Right forelimb (tissue), 1 donor: ENCODE measurements at places on chromosomes 2 and 18.
A peak's percentile ranks its signal among the peaks of the same experiment; 100 is the strongest.

GRCh38 chr2:196801674-196802261, 2.3 kb upstream of the GTF3C3 start:
- no peak for DNase-seq

DNA sequence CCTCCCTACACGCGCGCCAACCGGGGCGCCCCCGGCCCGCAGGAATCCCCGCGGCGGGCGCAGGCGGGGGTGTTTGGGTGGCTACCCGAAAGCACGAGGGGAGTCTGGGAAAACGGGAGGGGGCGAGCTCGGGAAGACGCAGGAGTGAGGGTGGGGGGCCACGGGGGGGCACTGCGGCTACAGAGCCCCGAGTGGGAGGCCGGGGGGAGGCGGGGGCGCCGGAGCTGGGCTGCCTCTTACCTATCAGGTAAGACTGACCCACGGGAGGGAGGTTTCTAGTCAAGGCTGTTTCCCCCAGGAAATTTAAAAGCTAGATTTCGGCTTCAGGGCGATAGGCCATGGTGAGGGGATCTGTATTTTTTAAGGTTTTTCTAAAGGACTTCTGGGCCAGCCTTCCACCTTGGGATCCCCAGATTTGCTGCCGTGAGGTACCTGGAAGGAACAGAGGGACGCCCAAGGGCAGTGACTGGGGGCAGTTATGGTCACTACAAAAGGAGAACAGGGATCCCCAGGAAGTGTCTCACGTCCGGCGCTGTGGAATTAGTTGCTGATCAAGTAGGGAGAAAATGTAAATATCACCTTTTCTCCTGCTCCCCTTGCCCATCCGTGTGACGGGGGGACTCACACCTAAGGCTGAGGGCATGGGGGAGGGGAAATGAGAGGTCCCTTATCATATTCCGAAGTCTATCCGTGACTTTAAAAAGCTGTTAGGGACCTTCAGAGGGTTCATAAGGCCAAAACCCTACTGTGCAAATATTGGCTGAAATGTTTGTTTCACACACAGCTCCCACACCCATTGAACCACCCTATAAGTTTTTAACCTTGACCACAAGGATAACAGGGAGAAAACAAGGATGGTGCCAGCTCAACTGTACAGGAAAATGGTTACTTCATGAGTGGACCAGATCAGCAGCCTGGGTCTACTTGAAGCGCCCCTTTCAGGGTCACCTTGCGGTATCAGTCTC, 638 bp upstream of the IRS1 start:
- DNase-seq: no peak

DNA sequence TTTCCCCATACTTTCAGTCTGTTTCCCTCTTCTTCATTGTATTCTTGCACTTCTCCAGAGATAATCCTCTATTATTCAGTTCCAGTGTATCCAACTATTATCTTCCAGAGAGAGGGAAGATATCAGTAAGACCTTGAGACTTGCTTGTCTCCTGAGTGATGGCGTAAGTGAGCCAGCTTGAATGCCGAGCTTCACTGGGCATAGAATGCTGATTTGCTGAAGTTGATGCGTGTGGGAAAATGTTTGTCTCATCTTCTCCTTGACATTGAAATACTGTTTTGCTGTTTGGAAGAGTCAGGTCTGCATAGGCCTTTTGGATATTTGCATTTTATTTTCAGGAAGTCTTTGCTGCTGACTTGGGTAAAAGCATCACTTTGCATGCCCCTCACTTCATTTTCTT, 41.1 kb upstream of the MGAT5 start:
- no peak for DNase-seq

DNA sequence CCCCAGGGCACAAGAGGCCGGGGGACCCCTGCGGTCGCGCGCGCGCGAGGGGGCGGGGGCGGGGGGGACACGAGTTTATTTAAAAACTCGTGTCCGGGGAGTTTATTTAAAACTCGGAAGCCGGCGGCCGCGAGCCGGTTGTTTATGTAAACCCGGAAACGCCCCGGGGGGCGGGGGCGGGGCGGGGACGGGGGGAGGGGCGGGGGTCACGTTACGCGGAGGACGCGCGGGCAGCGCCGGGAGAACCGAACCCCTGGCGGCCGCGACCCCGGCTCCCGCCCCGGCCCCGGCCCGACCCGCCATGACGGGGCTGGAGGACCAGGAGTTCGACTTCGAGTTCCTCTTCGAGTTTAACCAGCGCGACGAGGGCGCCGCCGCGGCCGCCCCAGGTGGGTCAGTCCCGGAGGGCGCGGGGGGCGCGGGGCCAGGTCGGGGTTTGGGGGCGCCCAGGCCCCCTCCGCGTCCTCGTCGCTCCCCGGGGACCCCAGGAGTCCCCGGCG, 4.4 kb downstream of the NFATC1 start:
- DNase-seq: peak; percentile 83

DNA sequence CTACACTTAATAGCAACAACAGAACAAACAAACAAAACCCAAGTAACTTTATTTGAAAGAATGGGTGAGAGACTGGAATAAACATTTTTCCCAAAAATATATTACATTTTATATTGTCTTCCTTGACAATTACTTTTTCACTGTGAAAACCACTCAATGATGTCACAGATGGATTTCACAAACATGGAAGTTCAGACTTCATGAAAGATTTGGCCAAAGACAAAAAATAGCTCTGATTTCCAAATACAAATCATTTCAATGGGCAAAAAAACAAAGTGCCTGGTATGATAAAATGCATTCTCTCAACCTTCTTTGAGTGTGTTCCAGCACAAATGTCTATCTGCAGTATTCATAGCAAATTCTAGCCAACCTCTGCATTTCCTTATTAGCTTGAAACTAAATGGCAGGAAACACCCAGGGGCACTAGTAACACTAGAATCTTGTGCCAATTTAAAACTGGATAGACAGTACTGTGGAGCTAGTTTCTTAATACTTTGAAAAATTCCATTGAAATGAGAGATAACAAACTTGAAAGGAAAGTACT, 28.5 kb upstream of the NAPG start:
- no peak for DNase-seq

DNA sequence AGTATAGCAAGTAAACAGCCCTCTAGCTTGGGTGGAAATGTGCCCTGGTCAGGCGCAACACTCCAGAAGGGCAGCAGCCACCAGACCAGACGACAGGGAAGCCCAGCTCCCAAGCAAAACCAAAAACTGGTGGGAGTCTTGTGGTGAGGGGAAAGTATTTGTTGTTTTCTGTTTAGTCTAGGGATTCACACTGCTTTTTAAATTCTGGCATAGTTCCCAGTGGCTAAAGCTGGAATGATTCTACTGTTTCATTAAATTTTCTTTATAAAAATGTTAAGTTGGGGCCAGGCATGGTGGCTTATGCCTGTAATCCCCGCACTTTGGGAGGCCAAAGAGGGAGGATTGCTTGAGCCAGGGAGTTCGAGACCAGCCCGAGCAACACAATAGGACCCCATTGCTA, 38.5 kb downstream of the MERTK start:
- DNase-seq: no peak

- no peak for DNase-seq
These were observed 78.0 kb upstream of the HPCAL1 start for GRCh38 chr2:10224734-10225133.

DNA sequence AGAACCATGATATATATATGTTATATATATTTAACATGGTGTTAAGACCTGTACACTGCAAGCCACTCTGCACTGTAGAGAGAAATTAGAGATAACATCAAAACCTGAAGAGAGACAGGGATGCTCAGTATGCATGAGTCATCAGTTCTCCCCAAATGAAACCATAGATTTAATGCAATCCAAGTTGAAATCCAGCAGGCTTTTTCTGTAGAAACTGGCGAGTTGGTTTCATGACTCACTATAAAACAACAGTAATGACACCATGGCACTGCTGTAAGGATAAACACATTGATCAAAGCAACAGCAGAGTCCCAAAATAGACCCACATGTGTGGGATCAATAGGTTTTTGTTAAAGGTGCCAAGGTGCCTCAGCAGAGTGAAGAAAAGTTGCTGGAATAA, 65.8 kb downstream of the RTP5 start:
- no peak for DNase-seq

DNA sequence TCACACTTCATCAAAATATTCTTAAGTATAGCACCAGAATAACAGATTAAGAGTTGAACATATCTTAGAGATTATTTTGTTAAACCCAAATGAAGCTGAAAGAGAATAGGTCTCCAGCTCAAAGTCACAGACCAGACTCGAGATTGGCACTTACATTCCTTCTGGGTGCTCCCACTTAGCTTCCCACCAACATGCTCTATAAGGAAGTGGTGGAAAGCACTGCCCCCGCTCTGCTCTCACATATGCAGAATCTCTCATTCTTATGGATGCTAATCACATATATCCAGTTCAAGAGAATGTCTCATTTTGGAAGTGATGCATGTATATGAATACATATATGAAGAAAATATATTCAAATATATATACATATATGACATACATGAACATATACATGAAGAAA, 71.5 kb upstream of the CD226 start:
- DNase-seq: no peak

DNA sequence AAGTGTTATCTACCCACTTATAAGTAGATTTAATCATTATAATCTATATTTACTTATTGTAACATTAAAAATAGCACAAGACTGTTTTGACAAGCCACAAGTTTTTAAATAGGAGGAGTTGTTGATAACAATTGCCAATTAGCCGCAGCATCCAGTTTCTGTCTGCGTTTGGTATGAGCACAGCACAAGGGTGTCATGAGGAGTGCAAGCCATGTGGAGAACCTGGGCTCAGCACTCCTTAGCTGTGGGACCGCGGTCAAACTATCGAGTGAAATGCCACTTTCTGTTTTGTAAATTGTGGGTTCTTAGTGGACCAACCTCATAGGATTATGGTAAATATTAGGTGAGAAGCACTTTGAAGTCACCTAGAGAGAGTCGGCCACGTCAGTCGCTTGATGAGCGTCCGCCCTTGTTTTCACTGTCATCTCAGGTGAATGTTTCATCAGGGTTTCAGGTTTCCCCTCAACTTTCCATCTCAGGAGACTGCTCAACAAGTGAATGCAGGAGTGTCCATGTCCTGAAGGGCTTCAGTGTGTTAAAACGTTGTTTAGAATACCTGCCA, 294.5 kb downstream of the ZNF407 start:
- DNase-seq: no peak

GRCh38 chr2:121771976-121772742, 16.7 kb downstream of the TSN start:
- DNase-seq: peak; percentile 48

- no peak for DNase-seq
These were observed 351.9 kb downstream of the CDH2 start for GRCh38 chr18:27824841-27825681.

- no peak for DNase-seq
These were observed 29.7 kb downstream of the NUP35 start for GRCh38 chr2:183153967-183154366.

GRCh38 chr18:75790111-75790510, 362.6 kb upstream of the SMIM21 start:
- no peak for DNase-seq

DNA sequence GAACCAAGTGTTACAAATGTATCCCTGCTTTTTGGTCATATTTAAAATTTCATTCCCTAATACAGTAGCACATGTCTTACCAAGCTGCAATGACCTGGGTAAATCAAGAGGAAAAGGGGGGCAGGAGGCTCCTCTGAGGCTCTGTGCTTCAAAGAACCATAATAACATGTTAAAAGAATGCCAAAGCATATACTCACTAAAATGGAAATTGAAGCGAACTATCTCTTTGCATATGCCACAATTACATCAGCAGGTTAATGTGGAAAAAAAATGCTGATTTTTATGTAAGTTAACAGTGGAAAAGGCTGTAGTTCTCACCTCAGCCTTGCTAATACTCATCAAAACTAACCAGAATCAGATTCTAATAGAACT, 37.5 kb upstream of the NCKAP5 start:
- no peak for DNase-seq

GRCh38 chr2:61222567-61222966, 60.6 kb downstream of the C2orf74 start:
- no peak for DNase-seq

- no peak for DNase-seq
These were observed 600.1 kb upstream of the ZNF804A start for GRCh38 chr2:183998041-183998796.

- no peak for DNase-seq
These were observed 147.1 kb downstream of the IKZF2 start for GRCh38 chr2:213004197-213004821.

- DNase-seq: no peak
These were observed 72.7 kb downstream of the KCNG2 start for GRCh38 chr18:79870301-79871025.

- DNase-seq: no peak
These were observed 375.5 kb downstream of the PARD3B start for GRCh38 chr2:204920776-204921175.

GRCh38 chr2:10188211-10188610, 65.7 kb downstream of the RRM2 start:
- DNase-seq: no peak

GRCh38 chr2:62352031-62352430, 154.0 kb downstream of the TMEM17 start:
- no peak for DNase-seq

DNA sequence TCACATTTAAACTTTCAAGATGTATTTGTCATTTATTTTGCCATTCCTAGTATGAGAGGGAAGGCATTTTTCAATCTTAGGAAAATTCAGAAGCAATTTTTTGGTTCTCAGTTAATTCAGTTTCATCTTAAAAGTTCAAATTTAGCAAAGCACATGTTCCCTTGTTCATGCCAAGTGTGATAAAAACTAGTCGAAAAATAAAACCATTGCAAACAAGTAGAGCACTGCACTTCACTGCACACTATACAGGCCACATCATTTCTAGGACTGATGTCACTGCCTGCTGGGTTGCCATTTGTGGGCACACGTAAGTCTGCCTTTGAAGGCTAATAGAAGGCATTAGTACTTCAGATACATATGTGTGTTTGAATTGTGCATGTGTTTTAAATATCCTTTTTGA, 14.3 kb downstream of the TBR1 start:
- DNase-seq: no peak

- no peak for DNase-seq
These were observed 72.8 kb downstream of the PTH2R start for GRCh38 chr2:208479342-208479741.

DNA sequence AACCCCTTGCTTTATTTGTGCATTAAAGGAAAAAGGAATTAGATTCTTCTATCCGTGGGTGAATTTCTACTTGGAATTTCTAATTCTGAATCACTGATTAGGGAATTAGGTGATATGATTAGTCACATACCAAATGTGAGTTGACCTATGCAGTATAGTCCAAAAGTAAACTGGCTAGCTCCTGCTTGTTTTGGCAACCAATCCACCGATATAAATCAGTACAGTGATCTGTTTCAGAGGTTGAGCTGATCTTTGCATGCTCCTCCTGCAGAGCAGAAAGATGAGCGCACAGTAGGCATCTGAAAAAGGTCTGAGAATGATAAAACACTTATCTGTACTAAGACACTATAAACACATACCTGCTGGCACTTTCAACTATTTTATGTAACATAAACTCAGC, 86.6 kb downstream of the LRP1B start:
- no peak for DNase-seq
